ENCODE measurements at places on chromosomes 6 and 20. TPM values are rescaled to one million over a fixed set of nuclear protein-coding genes. Genes with fewer than 3 reads are reported as not detected.

Gene HDGFL1
- not detected for total RNA-seq

Gene PI16
- total RNA-seq: not detected

Gene MOXD1
- total RNA-seq: not detected

Gene FHL5
- not detected for total RNA-seq

DNA sequence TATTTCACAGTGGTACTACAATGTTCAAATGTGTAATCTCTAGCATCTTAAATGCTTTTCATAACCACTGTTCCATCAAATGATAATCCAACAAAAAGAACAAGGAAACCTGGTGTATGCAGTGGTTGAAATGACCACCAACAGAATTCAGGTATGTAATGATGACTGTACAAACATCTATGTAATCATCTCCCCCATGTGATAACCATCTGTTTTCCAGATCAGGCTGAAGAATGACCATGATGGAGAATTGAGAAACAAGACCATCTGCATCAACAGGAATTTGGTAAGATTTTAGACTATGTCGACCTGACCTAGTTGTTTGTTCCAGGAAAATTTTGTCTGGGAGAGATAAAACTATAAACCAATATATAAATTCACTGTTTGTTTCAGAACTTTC lies 81.3 kb upstream of the ASCC3 start:
- no peak for DNase-seq
- H3K27ac ChIP-seq: no peak overlapping the region
- H3K27me3 ChIP-seq: no peaks in the 10 kb centered on the region
- no peak overlapping the region for H3K4me3 ChIP-seq
- H3K4me1 ChIP-seq: no peaks in the 10 kb centered on the region

- H3K4me1 ChIP-seq: peaks cover 33% of the 10 kb centered on the region
- DNase-seq: no peak
- H3K27me3 ChIP-seq: no peaks in the 10 kb centered on the region
- H3K4me3 ChIP-seq: no peak overlapping the region
- no peak overlapping the region for H3K27ac ChIP-seq
These were observed 2.9 kb upstream of the SNRPB start for GRCh38 chr20:2473516-2473915.

DNA sequence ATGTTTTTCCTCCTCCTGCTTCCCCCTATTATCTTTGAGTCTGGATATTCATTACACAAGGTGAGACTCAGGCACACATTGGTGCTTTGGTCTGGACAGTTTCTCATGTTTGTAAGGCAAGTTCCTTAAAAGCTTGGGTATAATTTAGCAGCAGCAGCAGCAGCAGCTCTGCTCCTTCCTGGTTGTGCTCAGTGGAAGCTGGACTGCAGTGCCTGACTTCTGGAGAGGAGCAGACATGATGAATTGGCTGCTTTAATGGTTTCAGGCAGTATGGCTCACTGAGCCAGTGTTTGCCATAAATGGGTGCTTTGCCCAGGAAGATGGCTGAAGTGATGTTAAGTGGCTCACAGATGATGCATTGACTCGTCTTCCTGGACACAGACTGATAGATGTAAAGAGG lies 32.4 kb downstream of the SLC9A8 start:
- H3K4me3 ChIP-seq: no peak overlapping the region
- H3K4me1 ChIP-seq: peaks cover 3% of the 10 kb centered on the region
- DNase-seq: no peak
- no peaks in the 10 kb centered on the region for H3K27me3 ChIP-seq
- peaks cover 7% of the 10 kb centered on the region for H3K36me3 ChIP-seq

GRCh38 chr20:10190456-10190855 lies 28.2 kb upstream of the SNAP25 start:
- no peaks in the 10 kb centered on the region for H3K36me3 ChIP-seq
- H3K4me1 ChIP-seq: no peaks in the 10 kb centered on the region
- H3K4me3 ChIP-seq: no peak overlapping the region
- H3K27me3 ChIP-seq: peaks cover 17% of the 10 kb centered on the region
- H3K27ac ChIP-seq: no peak overlapping the region

GRCh38 chr6:167472880-167473279 lies 148.0 kb downstream of the TTLL2 start:
- H3K27me3 ChIP-seq: peaks cover 3% of the 10 kb centered on the region
- DNase-seq: no peak
- no peaks in the 10 kb centered on the region for H3K4me1 ChIP-seq
- no peaks in the 10 kb centered on the region for H3K36me3 ChIP-seq
- no peak overlapping the region for H3K4me3 ChIP-seq

- no peaks in the 10 kb centered on the region for H3K27me3 ChIP-seq
- DNase-seq: no peak
- H3K36me3 ChIP-seq: peaks cover 18% of the 10 kb centered on the region
- H3K27ac ChIP-seq: no peak overlapping the region
- H3K4me1 ChIP-seq: peaks cover 5% of the 10 kb centered on the region
- H3K4me3 ChIP-seq: no peak overlapping the region
These were observed 71.9 kb downstream of the PTPN1 start for GRCh38 chr20:50582092-50582491.

DNA sequence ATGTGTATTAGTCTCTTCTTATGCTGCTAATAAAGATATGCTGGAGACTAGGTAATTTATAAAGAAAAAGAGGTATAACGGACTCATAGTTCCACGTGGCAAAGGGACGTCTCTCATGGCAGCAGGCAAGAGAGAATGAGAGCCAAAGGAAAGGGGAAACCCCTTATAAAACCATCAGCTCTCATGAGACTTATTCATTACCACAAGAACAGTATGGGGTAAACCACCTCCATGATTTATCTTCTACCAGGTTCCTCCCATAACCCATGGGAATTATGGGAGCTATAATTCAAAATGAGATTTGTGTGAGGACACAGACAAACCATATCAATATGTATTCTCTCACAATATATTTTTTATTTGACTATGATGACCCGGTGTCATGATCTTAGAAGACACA lies 109.1 kb downstream of the UTRN start:
- H3K36me3 ChIP-seq: peaks cover 20% of the 10 kb centered on the region
- no peak overlapping the region for H3K4me3 ChIP-seq
- H3K27ac ChIP-seq: no peak overlapping the region
- peaks cover 45% of the 10 kb centered on the region for H3K4me1 ChIP-seq

DNA sequence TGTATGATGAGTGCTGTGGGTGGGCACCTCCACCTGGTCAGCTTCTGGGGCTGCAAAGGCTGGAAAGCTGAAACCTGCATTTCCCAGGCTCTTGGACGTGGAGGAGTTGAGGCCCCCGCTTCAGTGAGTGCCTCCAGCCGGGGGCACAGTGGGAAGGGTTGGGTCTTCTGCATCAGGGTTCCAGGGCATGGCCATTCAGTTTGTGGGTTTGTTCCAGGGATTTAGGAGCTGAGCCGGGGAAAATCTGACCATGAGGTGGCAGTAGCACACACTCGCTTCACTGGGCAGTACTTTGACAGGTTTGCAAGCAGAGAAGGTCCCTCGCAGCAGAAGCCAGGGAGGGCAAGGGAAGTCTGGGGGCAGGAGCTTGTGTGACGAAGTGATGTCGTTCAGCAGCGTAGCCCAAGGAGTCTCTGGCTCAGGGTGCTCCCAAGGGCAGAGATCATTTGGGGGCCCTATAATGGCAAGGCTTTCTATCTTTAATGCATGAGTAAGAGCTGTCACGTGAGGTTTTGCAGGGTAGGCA lies 69.5 kb upstream of the SULF2 start:
- H3K4me3 ChIP-seq: no peak overlapping the region
- no peaks in the 10 kb centered on the region for H3K36me3 ChIP-seq
- no peaks in the 10 kb centered on the region for H3K4me1 ChIP-seq
- no peak for DNase-seq
- H3K27ac ChIP-seq: no peak overlapping the region
- H3K27me3 ChIP-seq: peaks cover 14% of the 10 kb centered on the region

GRCh38 chr20:24495266-24495665 lies 25.8 kb downstream of the SYNDIG1 start:
- no peak overlapping the region for H3K27ac ChIP-seq
- DNase-seq: no peak
- peaks cover 1% of the 10 kb centered on the region for H3K27me3 ChIP-seq
- H3K4me1 ChIP-seq: no peaks in the 10 kb centered on the region
- no peaks in the 10 kb centered on the region for H3K36me3 ChIP-seq

GRCh38 chr6:33380272-33380981 lies 11.2 kb upstream of the KIFC1 start:
- no peak overlapping the region for H3K4me3 ChIP-seq
- DNase-seq: no peak
- no peak overlapping the region for H3K27ac ChIP-seq
- no peaks in the 10 kb centered on the region for H3K36me3 ChIP-seq

- no peak overlapping the region for H3K27ac ChIP-seq
- no peaks in the 10 kb centered on the region for H3K36me3 ChIP-seq
- H3K4me1 ChIP-seq: no peaks in the 10 kb centered on the region
- DNase-seq: no peak
- no peak overlapping the region for H3K4me3 ChIP-seq
These were observed 98.6 kb downstream of the NDUFAF5 start for GRCh38 chr20:13883425-13883824.

DNA sequence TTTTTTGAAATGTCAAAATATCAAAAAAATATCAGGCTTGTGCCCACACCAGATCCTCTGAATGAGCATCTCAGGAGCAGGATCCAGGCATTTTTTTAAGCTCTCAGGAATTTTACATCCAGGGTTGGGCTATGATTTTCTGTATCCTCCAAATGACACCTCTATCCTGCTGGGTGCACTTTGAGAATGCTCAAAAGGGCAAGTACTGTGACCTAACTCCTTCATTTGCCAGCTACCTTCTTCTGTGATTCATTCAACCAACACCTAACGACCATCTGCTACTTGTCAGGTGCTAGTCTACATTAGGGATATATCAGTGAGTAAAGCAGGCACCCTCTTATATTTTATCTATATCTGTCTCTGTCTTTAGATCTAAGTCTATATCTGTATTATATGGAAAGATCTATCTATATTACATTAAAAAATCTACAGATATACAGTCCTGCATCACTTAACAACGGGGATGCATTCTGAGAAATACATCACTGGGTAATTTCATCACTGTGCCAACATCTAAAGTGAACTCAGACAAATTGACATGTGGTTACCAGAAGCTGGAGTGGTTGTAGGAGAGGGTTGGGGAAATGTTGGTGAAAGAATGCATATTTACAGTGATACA lies 131.6 kb downstream of the KIF16B start:
- no peak overlapping the region for H3K4me3 ChIP-seq
- no peak for DNase-seq
- no peaks in the 10 kb centered on the region for H3K4me1 ChIP-seq
- peaks cover 12% of the 10 kb centered on the region for H3K36me3 ChIP-seq
- H3K27me3 ChIP-seq: no peaks in the 10 kb centered on the region

DNA sequence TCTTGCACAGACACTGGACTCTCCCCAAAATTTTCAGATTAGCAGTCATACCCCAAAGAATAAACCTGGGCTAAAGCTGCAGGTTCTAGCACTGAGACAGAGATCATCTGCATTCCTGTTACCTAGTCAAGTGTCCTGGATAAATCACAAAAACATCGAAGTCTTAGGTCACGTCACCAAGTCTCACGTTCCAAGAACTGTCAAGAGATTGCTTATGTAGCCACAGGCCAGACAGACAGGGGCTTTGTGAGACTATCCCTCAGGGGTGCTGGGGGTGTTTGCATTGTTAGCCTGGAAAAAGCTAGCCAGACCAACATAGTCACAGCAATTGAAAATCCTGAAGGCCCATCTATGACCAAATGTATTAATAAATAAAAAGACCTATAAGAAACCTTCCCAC lies 243.1 kb upstream of the PREP start:
- peak overlapping the region; percentile 95 for H3K27ac ChIP-seq
- H3K36me3 ChIP-seq: no peaks in the 10 kb centered on the region
- peak overlapping the region; percentile 82 for H3K4me3 ChIP-seq

DNA sequence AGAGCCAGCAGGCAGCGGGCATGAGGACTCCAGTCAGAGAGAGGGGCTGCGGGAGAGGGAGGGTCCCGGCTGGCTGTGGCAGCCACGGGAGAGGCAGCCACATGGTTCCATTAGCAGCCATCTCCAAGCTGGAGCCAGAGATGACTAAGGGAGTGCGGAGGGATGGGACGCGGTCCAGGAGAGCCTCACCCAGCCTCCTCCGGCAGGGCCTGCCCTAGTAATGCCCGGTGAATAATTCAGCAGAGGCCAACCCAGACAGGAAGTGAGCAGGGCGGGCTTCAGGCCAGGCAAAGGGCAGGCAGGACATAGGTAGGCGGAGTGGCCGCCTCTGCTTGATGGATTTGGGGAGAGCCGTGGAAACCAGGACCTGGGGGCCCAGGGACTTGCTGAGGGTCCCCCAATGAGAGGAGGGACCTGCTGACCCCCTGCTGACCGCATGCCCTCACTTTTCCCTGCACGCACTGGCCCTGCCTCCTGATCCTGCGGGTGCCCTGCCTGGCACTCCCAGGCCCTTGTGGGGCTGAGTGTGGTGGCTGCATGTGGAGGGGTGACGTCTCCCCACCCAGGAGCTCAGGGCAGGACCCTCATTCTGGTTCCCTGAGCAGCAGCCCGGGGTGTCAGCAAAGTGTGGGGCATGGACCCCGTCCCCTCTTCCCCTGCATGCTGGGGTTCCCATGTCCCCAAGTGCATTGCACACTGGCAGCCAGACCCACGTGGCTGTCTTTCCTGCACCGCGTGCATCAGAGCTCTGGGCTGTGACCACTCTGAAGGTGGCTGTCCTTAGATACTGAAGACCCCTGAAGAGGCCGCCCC lies 51.8 kb upstream of the SLCO4A1 start:
- peaks cover 5% of the 10 kb centered on the region for H3K4me1 ChIP-seq
- DNase-seq: no peak
- H3K4me3 ChIP-seq: no peak overlapping the region
- H3K27ac ChIP-seq: no peak overlapping the region
- H3K27me3 ChIP-seq: peaks cover 15% of the 10 kb centered on the region

DNA sequence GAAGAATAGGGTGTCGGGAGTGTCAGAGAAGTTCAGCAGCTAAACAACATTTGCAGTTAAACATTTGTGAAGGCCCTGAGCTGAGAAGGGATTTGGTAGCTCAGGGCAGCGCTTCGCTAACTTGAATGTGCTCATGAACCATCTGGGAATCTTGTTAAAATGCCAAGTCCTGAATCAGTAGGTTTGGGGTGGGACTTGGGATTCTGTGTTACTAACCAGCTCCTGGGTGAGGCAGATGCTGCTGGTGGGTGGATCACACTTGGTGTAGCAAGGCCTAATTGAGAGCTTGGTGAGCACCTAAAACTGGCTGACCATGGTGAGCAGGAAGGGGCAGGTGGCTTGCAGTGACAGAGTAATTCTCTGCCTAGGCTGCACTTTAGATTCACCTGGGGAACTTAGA lies 5.9 kb downstream of the PTPRA start:
- no peaks in the 10 kb centered on the region for H3K36me3 ChIP-seq
- peaks cover 46% of the 10 kb centered on the region for H3K4me1 ChIP-seq
- no peaks in the 10 kb centered on the region for H3K27me3 ChIP-seq

- H3K27ac ChIP-seq: no peak overlapping the region
- H3K36me3 ChIP-seq: peaks cover 25% of the 10 kb centered on the region
- no peaks in the 10 kb centered on the region for H3K4me1 ChIP-seq
- no peak for DNase-seq
These were observed 37.2 kb upstream of the TFB1M start for GRCh38 chr6:155351273-155352129.

DNA sequence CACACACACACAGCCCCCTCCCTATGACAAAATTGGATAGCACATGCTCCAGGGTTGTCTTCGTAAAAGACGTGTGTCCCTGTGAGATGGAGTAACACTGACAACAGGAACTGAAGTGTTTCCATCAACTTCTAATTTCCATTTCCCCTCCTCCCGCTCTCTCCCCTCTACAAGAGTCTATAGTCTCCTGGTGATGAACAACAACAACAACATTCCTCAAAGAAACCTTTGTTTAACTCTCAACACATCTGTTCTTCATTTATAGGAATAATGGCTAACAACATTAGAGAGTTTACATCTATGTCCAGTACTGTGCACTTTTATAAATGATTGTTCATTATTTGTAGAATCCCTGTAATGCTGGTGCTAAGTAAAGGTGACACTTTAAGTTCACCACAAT lies 205.8 kb upstream of the SSTR4 start:
- H3K27me3 ChIP-seq: peaks cover 8% of the 10 kb centered on the region
- H3K36me3 ChIP-seq: no peaks in the 10 kb centered on the region
- H3K27ac ChIP-seq: no peak overlapping the region
- no peak for DNase-seq
- no peak overlapping the region for H3K4me3 ChIP-seq
